ENCODE measurements at places on chromosomes 5 and 9.
A peak's percentile ranks its signal among the peaks of the same experiment; 100 is the strongest.

DNA sequence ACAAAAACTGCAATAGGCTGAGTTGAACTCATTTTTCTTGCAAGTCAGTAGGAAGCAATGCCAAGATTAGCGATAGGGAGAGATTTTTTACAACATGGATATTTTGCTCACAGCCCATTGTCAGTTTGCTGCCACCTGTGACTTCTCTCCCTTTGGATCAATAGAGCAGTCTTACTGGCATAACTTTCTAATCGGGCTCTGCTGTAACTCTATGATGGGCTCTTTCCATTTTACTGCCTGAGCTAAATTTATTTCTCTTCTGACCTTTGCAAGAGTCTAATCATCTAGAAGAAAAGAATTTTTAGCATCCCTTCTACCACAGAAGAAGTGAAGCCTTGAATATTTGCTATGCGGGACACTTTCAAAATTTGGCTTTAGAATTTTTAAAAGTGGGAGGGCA is 53.6 kb upstream of the SGCD start:
- DNase-seq, result no peak

- DNase-seq, result no peak
These were observed 5.8 kb upstream of the KLHL3 start for GRCh38 chr5:137741718-137742117.

GRCh38 chr5:671459-672328 is 21.5 kb downstream of the TPPP start:
- DNase-seq, result no peak

GRCh38 chr9:83266666-83267496 is 203.9 kb upstream of the RASEF start:
- no peak for DNase-seq

DNA sequence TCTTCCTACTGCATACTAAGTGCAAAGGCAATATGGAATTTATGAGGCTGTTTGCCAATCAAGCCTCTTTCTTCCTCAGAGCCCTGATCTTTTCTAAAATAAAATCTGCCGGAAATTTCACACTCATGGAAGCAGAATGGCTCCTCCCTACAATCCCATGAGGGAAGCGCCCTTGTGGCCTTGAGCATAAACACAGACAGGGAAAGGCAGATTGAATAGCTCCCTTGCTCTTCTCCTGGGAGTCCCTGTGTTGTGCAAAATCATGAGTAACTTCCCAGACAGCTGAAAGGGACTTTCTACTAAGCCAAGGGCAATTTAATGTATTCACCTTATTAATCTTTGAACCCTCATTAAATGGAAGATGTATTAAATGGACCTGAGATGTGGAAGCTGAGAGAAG is 226.1 kb upstream of the PIK3R1 start:
- DNase-seq, result no peak

GRCh38 chr9:2639786-2640185 is 18.2 kb downstream of the VLDLR start:
- DNase-seq, result no peak

GRCh38 chr5:151031554-151031953 is 11.2 kb downstream of the GPX3 start:
- DNase-seq, result no peak

DNA sequence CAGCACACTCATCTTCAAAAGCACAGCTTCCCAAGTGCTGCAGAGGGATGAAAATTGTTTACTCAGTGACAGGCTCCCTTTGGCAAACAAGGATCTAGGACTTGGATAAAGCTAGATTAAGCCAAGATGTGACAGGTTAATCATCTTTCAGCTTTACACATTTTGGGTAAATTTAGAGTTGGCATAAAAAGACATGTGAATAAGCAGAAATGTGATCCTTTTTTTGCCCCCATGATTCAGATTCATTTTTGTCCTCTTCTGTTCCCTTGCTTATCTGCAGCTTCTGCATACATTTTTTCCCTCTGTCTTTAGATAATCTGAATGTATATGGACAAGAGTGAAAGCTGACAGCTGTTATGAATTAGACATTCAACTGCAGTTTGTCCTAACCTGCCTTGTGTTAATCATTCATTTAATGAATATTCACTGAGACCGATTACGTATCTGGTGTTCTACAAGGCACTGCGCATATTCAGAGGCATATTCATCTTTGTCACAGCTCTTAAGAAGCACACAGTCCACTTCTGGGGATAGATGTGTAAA is 19.6 kb downstream of the ADAMTSL1 start:
- DNase-seq, result no peak

DNA sequence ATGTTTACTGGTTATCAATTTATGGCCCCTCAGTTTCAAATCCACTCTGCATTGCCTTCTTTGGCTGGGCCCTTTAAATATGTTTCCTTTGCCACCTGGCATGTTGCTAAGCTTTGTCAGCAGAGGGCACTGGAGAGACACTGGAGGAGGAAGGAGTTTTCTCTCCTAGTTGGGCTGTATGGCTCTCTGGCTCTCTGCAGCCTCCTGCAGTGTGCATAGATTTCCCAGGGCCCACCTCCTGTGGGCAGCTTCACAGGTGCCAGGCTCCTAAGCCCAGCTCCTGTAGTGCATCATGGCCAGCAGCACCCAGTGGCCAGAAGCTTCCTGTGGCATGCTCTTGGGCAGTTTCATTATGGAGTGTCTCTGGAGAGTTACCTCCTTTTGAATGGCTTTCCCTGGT is 23.3 kb downstream of the CAVIN4 start:
- no peak for DNase-seq

GRCh38 chr5:93602241-93603077 is 19.4 kb downstream of the NR2F1 start:
- no peak for DNase-seq

GRCh38 chr9:131635285-131635684 is 90.0 kb downstream of the PRRT1B start:
- peak; percentile 88 for DNase-seq

- DNase-seq, result no peak
These were observed 96.5 kb downstream of the XRCC4 start for GRCh38 chr5:83173826-83174225.

DNA sequence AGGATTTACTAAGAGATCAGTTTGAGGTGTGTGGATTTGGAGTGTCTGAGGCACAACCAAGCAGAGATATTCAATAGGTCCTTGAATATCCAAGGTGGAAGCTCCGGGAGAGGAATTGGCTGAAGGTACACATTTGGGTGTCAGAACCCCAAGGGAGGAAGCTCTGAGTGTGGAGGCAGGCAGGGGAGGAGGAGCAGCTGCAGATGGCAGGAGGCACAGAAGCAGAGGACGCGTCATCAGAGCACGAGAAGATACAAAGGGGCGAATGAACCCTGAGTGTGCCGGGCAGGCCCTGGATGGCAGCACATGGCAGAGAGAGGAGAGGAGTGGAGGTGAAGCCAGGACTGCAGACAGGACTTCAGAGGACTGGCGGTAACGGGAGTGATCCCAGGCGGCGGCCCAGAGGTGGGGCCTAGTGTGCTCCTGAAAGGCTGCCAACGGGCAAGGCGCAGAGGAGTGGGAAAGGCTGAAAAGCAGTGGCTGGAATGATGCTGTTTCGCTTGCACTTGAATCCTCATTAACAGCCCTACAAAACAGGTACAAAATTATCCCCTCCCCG is 179.8 kb downstream of the FANCC start:
- no peak for DNase-seq

- no peak for DNase-seq
These were observed 347.1 kb downstream of the EBF1 start for GRCh38 chr5:158752656-158752973.

Measured in AG09319 (cell line).